Activated T-helper 1 cell treated with anti-CD3 and anti-CD28 coated beads, Interleukin-2, amount 50 U/mL, for 16 hours (primary cell): ENCODE measurements at places on chromosomes 16 and 17.

GRCh38 chr17:27452828-27453227 lies 3.4 kb upstream of the KSR1 start:
- no peak for DNase-seq

- no peak for DNase-seq
These were observed 14.2 kb downstream of the RAB40B start for GRCh38 chr17:82684228-82684841.

DNA sequence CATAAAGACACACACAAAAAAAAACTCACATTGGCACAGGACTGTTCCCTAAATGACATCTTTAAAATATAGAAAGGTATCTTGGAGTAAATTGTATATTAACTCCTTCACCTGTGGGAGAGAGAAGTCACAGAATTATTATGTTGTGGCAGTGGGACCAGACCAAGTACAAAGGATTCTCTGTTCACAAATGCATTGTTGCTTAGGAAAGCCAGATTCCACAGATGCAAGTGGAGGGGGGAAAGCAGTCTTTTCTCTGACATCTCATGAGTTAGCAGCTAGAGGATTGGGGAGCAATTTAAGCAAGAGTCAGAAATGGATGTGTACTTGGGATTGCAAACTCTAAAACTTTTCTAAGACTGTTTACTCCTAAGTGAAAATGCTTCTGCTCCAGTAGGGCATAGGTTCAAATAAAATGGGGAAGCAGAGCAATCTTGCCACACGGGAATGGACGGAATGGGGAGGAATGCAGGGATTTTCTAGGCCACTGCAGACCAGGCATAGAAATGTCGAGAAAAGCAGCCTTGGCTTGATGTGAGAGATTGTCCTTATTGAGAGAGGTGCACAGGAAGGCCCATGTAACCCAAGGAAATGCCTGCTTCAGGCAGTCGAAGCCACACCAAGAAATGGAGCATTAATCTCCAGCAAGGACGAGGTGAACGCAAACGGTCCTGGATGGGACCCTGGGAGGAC lies 4.1 kb upstream of the PMP22 start:
- DNase-seq = no peak

DNA sequence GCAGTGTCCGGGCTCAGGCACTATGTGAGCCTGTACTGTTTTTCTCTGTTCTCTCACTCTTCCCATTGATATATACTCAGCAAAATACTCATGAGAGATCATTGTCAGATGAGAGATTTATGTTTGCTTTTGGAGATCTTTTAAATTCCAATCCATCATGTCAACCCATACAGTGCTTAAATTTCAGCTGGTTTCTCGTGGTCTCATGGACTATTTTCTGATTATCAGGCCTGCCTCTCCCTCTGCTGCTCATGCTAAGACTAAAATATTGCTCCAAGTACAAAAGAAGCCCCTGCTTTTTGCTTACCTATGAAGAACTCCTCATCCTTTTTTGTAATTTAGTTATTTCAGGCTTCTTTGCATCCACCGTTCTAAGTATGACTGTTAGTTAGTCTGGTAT lies 547.2 kb downstream of the KCNJ2 start:
- DNase-seq = no peak

- DNase-seq = no peak
These were observed 38.1 kb upstream of the METRNL start for GRCh38 chr17:83041305-83041704.

DNA sequence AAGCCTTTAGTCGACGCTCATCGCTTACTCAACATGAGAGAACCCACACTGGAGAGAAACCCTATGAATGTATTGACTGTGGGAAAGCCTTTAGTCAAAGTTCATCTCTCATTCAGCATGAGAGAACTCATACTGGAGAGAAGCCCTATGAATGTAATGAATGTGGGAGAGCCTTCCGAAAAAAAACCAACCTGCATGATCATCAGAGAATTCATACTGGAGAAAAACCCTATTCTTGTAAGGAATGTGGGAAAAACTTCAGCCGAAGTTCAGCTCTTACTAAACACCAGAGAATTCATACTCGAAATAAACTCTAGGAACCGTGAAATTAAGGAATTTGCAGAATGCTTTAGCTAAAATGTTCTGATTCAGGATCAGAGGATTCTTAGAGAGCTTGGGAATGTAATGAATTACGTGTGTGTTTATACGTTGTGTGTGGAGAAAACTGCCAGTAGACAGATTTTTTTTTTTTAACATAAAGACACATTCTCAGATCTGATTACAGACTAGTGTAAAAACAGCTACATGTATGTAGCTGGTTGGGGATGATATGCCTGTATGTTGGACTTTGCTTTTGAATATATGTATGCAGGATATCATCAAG lies 25.4 kb downstream of the ZFP90 start:
- no peak for DNase-seq

DNA sequence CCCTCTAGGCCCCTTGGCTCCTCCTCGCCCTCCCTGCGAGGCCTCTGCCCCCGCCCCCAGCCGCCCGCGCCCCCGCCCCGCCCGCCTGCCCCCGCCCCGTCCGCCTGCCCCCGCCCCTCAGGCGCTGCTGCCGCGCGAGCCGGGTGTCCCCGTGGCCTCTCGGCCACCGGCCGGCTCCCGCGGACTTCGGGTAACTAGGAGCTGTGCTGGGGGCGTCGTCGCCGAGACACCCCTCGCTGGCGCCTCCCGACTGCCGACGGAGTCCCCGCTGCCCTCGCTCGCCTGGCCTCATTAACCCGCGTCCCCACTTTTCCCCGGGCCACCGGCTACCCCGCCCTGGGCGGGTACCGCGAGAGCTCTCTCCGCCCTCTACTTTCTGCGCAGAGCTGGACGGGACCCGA lies at the start of gene TLCD1:
TSS of gene TLCD1 (minus strand) at position 8 of the 401 bp plus-strand sequence. CDS start 136 bp downstream, outside the sequence.
- DNase-seq = peak; percentile 41

DNA sequence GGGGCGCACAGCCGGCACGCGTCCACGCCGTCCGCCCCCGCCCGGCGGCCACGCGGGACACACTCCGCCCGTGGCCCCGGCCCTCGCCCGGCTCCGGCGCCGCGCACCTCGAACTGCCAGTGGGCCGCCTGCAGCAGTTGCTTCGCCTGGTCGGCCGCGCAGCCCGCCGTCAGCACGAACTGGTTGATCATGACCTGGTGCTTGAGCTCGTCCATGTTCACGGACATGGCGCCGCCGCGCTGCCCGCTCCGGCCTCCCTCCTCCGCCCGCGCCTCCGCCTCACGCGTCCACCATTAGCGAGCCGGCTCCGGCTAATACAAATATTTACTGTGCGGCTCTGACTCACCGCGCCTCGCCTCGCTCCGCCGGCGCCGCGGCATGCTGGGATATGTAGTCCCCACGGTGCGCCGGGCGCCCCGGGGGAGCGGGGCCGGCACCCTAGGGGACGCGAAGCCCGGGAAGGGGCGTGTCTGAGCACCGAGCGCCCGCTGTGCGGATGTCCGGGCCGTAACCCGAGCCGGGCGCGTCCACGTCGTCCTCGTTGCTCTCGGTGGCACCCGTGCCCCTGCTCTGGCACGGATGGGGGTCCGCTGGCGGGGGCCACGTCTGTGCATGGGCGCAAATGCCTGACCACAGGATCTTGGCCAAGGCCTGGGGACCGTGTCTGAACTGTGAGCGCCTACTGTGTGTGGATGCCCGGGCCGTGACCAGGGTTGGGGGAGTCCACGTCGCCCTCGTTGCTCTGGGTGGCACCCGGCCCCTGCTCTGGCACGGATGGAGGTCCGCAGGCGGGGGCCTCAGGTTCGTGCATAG lies at the start of gene UBALD1:
TSS of gene UBALD1 (minus strand) at position 318 of the 813 bp plus-strand sequence. CDS start at position 227, 91 bp downstream.
- DNase-seq = peak; percentile 36

GRCh38 chr17:58364270-58364942 lies 12.4 kb upstream of the SUPT4H1 start:
- DNase-seq = no peak

GRCh38 chr17:73759734-73760438 lies 115.6 kb upstream of the SDK2 start:
- DNase-seq = no peak

GRCh38 chr16:27304881-27305745 lies 8.7 kb upstream of the IL4R start:
- no peak for DNase-seq

- DNase-seq = no peak
These were observed 130.5 kb downstream of the MAF start for GRCh38 chr16:79469999-79470398.
